Ureter (tissue), 1 donor: ENCODE measurements at places on chromosomes 16 and 17.

GRCh38 chr16:56355786-56356275 lies 69.5 kb downstream of the AMFR start:
- no peak for DNase-seq

DNA sequence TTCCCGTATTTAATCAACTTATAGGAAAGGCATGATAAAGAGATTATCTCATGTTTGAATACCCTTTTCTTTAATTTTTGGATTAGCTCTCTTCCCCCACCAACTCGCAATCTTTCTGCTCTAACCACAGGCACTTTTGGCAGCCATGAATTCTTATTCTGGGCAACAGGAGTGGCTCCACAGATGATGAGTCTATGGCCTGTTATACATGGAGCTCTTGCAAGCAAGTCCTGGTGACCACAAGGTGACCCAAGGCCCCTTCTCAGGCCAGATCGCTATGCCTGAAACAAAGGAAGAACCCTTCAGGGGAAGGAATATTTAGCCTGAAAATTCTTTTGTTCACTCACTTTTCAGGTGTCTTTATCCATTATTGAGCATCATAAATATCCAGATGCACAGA lies 10.8 kb upstream of the ZNF267 start:
- no peak for DNase-seq

DNA sequence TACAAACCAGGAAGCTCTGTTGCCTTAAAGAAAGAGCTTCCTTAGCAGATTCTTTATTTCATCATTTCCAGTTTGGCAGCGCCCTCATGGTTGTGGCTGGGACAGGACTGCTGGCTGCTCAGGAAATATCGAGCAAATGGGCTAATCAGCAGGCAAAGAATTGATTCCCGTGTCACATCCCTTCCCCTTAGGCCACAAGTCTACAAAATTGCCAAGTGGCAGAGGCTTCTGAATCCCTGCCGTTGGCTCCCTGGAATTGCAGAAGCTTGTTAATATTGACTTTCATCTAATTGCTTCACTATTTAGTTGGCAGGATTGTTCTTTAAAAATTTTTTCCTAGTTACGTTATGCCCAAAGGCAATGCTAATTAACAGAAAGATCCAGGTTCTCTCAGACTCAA lies 456.3 kb upstream of the ERCC4 start:
- no peak for DNase-seq

- DNase-seq, result no peak
Measured at GRCh38 chr17:47641202-47641601, 8.5 kb upstream of the KPNB1 start.

- DNase-seq, result no peak
Measured at GRCh38 chr16:369866-370436, 387 bp downstream of the MRPL28 start.
